GM23248 (cell line): ENCODE measurements at places on chromosomes 2 and 18.
A peak's percentile ranks its signal among the peaks of the same experiment; 100 is the strongest.

DNA sequence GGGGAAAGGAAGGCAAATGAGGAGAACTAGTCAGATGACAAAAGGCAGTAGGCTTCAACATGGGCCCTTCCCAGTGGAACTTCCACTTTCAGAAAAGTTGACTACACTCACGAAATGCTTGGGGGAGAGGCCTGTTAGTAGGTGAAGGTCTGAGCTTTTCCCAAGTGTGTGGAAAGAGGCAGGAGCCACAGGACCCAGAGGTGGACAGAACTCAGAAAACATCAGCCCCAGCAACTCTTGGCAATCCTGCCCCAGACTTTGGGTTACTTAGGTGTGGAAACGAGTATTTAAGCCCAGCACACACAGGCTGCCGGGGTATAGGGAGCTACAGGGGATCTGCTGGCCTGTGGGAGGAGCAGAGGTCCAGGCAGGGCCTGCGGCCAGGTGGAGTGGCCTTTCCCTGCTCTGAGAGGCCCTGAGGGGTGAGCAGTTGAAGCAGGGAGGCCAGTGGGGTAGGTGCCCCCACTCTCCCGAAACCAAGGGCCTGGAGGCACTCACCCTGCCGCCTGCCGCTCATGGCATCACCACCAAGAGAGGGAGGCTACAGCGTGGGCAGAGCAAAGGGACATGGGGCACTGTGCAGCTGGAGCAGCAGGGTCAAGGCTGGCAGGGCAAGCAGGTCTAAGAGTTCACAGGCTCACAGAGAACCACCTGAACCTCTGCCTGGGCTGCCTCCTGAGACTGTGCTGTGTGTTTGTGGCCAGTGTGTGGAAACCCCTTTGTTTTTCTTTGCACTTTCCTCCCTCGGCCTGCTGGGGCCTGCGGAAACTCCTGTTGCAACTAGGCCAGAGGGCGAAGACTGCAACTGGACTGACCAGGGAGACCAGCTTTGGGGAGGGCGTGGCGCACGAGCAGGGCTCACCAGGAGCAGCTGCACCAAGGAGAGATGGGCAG is 130.7 kb upstream of the SERTAD2 start:
- no peak for DNase-seq

- DNase-seq = no peak
Measured at GRCh38 chr2:74767618-74768017, 66.3 kb upstream of the HK2 start.

DNA sequence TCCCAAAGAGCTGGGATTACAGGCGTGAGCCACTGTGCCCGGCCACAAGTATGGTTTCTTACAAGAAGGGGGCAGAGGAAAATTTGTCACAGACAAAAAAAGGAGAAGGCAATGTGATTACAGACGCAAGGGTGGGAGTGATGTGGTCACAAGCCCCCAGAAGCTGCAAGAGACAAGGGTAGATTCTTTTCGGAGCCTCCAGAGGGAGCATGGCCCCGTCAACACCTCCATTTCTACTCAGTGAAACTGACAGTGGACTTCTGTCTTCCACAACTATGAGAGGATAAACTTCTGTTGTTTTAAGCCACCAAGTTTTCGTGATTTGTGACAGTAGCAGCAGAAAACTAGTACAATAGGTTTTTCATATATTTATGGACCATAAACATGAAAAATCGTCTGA is 2.1 kb upstream of the TCF7L1 start:
- peak; percentile 48 for DNase-seq

DNA sequence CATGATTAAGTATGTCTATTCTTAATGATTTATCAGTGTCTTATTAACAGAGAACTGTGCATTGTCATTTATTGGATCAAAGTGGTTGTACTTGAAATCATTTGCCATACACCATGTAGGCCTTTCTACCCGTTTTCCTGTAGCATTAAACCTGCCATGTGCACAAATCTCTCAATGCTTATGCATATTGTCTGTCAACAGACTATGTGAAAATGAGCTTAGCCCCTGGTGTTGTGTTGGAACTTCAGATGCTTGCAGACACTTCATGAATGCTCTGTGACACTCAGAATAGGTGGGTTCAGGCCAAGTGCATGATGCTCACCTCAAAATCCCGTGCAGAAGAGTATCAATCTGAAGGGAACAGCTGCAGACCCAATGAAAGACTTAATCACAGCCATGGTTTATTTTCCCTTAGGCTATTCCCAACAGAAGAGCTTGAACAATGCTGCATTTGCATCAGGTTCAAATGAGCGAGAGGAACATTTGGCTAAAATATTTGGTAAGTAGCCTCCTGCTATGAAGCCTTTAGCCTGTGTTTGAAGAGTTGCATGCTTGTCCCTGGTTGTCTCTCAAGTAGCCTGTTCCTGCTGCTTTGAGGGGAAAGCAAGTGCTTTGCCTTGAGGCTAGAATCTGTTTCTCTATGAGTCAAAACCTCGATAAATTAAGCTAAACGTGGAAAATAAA is 6.1 kb downstream of the C2orf92 start:
- DNase-seq = no peak

GRCh38 chr2:85163675-85164074 is 30.5 kb downstream of the TCF7L1 start:
- DNase-seq = no peak

- DNase-seq = no peak
Measured at GRCh38 chr2:187165936-187166610, 282.0 kb downstream of the CALCRL start.

GRCh38 chr2:134193006-134193405 is 60.9 kb upstream of the MGAT5 start:
- peak; percentile 68 for DNase-seq
